ENCODE measurements at places on chromosomes 12 and 14.

GRCh38 chr12:124550123-124551089 is 17.0 kb downstream of the NCOR2 start:
- no peak for DNase-seq

GRCh38 chr14:30840086-30840779 is 34.1 kb upstream of the COCH start:
- no peak for DNase-seq

DNA sequence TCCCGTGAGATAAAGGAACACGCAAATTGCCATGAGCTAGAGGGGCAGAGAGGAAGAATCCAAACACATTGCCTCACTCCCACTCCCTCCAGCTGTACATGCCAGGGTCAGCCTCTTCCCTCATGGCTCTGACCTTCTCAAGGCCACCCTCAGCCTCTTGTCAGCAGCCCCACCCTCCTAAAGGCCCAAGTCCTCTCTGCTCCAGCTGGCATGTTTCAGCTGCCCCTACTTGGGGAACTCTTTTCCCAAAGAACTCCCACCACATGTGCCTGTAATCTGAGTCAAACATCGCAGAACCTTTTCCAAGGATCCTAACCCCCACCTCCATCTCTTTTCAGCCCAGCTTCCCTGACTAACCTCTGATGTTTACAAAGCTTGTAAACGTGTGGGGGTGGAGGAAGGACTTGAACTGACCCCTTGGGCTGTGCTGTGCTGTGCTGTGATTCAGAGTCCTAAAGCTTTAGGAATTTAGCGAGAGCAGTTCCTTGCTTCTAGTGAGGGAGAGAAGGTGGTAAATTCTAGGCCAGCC is 7.3 kb upstream of the CACNB3 start:
- DNase-seq: no peak

GRCh38 chr12:81627336-81628189 is 131.6 kb downstream of the PPFIA2 start:
- DNase-seq: peak; percentile 68

DNA sequence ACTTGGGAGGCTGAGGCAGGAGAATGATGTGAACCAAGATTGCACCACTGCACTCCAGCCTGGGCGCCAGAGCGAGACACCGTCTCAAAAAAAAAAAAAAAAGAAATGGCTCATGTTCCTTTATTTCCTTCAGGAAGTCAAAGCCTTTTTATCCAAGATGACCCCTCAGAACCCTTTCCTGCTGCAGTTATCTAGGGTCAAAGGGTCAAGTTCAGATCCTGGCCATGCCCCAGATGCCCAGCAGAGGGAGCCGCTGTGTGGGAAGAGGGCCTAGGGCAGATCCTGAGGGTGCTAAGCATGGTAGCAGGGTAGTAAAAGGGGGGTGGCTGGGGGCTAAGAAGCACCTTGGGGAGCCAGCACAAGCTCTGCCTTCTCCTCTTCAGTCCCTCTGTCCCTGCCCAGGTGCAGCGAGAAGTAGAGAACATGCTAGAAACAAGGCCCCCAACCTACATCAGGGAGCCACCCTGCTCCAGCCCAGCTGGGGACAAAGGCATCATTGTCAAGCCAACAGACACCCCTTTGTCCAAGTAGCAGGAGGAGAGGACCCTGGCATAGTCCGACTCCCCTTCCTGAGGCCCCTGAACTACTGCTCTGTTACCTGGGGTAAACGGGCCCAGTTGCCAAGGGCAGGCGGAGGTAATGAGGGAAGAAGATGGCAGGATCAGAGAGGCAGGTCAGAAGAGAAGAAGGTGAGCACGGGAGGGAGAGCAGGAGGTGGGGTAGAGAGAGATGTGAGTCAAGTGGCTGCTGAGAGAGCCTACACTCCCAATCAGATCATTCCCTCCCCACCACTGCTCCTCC is 6.5 kb downstream of the NFE2 start:
- peak; percentile 55 for DNase-seq

GRCh38 chr12:100044266-100044665 is 59.5 kb upstream of the ANKS1B start:
- no peak for DNase-seq

- DNase-seq: no peak
Measured at GRCh38 chr12:1916371-1917171, 1.9 kb downstream of the CACNA2D4 start.

DNA sequence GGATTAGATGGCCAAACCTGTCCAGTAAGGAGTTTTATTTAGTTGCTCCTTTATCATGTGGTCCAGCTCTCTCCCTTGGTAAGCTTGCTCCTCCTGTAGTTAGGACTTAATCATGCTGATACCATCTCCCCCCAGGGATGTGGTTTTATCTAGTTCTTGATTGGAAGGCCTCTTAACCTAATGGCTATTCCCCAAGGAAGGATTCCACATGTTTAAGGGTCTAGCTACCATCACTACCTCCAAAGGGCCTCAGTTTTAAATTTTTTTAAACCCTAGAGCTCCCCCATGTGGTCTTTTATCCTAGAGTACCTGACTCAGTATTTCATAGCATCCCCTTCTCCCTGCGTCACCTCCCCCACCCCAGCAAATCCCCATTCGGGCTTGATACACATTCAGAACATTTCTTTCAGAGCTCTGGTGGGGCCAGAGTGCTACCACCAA is 22.5 kb downstream of the MAP3K12 start:
- no peak for DNase-seq

DNA sequence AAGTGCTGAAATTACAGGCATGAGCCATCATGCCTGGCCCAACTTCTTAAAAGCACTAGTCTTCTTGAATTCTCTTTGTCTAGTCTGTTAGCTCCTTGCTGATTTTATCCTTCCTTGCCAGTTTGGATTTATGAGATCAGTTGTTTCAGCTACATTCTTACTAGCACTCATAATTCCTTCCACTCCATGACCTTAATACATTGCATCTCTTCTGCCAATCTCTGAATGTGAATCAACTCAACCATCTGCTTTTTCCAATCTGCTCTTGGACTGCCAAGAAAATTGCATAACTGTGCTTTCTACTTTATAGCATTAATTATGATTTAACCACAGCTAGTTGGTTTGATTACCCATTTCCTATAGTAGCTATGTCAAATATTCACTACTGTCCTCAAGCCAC is 14.9 kb upstream of the HEATR5A start:
- no peak for DNase-seq

DNA sequence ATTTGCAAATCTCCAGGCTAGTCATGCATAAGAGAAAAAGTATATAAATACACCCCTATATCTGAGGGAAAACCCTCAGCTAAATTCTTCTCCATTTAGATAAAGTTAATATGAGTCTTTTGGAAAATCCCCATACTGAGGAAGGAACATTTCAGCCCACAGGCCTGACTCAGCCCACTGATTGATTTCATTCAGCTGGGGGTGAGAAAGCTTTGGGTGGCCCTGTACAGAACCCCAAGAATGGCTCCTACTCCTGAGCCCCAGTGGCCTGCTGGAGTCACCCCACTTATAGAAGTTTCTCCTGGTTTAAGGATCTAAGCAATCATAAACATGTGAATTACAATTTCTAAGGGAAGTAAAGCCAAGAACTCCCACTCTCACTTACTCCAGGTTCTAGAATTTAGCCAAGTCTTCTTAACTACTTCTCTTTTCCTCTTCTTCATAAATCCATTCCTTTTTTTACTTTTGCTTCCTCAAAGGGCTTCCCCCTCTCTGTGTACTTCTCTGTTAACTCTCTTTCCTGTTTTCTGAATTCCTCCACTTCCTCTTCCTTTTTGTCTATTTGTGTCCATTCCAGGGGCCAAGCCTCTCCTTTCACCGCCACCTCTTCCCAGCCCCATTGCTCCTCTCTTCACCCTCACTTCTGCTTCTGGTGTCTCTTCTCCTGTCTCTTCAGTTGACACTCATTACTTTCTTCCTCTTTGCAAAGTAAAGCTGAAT is 21.0 kb downstream of the RTN1 start:
- no peak for DNase-seq

DNA sequence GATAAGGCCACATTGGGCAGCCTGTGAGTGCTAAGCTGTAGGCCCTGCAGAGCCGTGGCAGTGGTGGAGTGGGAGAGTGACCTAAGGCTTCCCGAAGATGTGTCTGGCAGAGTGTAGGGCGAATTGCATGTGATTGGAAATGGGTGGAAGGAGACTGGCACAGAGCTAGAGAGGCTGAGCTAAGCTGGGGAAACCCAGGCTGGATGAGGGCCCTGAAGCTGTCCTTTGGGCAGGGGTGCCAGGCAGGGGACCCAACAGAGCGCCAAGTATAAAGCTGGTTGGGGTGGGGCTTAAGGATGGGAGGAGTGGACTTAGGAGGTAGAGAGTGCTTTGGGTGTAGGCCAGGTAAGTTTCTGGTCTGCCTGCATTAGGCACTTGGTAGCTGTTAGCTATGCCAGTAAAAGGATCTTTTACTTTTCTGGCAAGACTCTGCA is 47.9 kb downstream of the WDR20 start:
- no peak for DNase-seq

DNA sequence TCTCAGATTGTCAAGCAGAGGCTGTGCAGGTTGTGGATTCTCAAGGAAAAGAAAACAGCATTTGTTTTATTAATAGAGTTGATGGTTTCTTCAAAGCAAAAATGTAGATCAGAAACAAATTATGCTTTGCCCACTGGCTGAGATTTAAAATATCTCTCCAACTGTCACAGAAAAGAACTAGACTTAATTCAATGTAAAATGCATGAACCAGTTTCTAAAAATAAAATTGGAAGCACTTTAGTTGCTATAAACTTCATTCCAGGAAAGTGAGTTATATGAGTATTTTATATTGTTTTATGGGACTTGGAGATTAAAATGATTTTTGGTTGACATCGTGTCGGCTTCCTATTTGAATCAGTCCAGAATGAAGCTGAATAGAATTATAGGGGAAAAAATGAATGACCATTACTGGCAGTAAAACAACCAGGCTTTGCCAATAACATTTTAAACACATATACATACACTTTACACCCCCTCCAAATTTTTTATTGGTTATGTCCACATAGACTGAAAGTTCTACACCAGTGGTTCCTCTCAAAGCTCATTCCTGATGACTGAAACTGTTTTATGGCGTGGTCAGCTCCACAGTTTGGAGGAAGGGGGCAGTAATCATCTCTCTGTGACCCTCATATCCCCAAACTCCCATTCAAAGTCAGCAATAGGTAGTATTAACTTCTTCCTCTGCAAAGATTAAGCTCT is 55.5 kb upstream of the DAAM1 start:
- no peak for DNase-seq

DNA sequence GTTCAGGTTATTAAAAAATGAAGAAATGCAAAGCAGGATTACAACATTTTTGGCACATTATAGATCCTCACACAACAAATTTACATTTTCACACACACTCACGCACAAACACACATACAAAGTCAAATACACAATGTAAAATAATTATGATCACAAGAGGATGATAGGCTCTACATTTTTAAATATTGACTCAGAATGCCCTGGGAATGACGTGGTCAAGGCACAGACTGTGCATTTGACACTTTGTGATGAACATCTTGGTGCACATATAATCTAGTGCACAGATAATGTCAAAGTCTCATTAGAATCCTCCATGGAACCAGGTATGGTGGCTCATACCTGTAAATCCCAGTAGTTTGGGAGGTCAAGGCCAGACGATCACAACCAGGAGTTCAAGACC is 49.4 kb downstream of the DPF3 start:
- no peak for DNase-seq

DNA sequence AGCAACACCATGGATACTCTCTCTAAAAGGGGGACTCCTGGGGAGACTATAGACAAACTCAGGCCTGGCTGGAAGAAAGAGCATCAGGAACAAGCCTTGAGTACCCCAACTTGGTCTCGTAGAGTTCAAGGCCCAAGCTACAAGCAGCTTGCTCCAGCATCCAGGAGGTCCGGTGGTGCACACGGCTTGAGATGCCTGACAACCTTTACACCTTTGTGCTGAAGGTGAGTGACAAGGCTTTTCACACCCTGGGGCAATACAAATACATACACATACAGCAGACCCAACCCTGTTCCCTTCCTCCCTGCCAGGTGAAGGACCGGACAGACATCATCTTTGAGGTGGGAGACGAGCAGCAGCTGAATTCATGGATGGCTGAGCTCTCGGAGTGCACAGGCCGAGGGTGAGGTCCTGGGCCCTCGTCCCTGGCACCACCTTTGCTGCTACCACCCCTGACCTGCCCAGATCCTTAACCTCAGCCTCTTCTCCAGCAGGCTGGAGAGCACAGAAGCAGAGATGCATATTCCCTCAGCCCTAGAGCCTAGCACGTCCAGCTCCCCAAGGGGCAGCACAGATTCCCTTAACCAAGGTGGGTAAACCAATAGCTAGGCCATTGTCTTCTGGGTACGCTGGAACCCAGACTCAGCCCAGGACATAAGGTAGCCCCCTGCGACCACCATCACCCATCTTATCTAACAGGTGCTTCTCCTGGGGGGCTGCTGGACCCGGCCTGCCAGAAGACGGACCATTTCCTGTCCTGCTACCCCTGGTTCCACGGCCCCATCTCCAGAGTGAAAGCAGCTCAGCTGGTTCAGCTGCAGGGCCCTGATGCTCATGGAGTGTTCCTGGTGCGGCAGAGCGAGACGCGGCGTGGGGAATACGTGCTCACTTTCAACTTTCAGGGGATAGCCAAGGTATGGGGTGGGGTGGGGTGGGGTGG is 41.2 kb downstream of the SH2B3 start:
- peak; percentile 61 for DNase-seq

DNA sequence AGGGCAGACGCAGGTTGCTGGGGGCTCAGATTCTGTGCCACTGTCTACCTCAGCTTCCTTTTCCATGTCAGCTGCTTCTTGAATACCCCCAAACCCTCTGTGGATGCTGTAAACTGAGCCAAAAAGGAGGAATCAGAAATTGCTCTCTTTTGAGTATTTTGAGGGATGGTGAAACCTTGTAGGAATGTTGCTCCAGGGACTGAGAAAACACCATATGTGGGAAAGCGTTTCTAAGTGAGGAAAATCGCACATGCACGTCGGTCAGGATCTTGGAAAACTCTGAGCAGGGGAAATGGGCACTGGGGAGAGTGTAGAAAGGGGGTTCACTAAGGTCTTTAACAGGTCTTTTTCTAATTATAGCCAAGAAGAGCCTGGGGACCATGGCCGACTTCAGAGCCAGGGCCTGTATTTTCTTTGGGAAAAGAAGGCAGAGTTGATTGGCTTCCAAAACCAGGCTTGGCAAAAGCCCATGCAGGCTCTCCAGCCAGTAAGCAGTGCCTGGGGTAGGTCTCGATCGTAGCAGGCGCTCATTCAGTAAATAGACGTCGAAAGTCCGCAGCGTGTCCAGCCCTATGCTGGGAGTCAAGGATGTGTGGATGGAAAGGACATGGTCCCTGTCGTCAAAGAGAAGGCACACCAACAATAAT is 58.0 kb downstream of the NTF3 start:
- no peak for DNase-seq

- DNase-seq: no peak
Measured at GRCh38 chr12:98325003-98325402, 190.4 kb upstream of the TMPO start.

- DNase-seq: no peak
Measured at GRCh38 chr14:60622917-60623257, 26.4 kb downstream of the SIX1 start.

DNA sequence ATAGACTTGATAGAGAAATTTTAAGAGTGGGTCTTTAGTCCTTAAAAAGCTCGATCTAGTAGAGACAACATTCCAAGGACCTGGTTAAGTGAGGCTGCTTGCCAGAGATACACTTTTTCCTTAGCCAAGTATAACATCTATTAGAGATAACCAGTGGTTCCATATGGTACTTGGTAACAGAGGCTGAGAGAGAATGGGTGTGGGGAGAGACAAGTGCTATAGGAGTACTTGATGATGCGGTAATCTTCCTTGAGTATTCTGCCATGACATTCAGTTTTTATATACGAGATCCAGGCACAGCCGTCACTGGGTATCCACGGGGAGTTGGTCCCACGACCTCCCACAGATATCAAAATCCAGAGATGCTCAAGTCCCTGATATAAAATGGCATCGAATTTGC is 77.4 kb upstream of the REP15 start:
- no peak for DNase-seq

Measured in NCI-H146 (cell line).